ENCODE measurements at places on chromosomes 7 and 10.

GRCh38 chr7:34757570-34758110, 99.6 kb downstream of the NPSR1 start:
- DNase-seq: no peak

DNA sequence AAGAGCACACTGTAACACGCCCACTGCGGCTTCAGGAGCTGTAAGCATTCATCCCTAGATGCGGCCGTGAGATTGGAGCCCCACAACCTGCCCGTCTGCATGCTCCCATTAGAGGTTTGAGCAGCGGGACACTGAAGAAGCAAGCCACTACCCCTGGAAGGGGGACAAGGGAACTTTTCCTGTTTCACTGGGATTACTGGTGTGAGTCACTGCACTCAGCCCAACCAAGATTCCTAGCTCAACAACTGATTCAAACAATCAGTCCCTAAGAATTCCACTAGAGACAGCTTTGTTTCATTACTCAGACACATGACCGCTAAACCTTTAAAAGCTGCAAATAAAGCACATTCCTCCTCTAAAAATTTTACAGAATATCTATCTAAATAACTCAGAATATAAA, 69.8 kb downstream of the ORC5 start:
- DNase-seq: no peak

DNA sequence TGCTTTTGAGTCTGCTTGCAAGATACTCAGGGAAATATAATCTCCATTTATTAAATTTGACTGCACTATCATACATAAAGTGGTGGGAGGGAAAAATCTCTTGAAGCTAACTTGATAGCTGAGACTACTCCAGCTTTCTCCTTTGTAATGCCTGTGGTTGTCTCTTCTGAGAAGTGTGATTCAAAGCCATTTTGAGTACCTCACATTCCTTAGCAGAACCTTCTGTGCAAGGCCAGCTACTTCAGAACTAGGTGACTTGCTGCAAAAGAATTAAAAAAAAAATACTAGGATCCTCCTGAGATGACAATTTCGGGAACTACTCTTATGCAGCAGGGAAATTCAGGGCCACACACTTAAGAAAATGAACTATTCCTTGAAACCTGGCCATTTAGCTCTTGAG, 294.8 kb downstream of the MDFIC start:
- no peak for DNase-seq

GRCh38 chr10:21078410-21079329, 181.6 kb upstream of the NEBL start:
- DNase-seq: peak; percentile 70

DNA sequence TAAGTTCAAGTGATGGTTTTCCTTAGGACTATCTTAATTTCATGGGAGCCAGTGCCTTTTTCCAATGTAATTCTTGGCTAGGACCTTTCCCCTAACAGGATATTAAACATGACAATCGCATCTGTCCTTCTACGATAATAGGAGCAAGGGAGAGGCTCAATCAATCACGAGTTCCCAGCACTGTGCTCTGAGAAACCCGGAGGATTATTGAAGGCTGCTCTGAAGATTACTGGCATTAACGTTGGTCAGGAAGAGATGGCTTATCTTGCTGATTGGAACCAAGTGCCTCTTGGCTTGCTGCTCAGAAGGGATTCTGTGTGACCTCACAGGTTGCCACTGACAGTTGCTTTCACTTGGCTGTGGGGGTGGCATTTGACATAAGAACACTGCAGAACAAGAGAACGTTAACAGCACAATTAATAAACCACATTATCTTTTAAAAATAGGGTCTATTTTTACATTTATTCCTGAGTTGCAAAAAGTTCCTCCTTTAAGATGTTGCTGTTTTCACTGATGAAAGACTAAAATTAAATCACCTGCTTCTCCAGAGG, 252.1 kb upstream of the TAC1 start:
- no peak for DNase-seq
